Immature natural killer cell (primary cell): ENCODE measurements at places on chromosomes 6 and 20. TPM values are rescaled to one million over a fixed set of nuclear protein-coding genes. Genes with fewer than 3 reads are reported as not detected.

The ROMO1 gene
- polyA plus RNA-seq: 298 TPM

The LINC00237 gene
- not detected for polyA plus RNA-seq

The PHACTR3 gene
- not detected for polyA plus RNA-seq

The ASIP gene
- not detected for polyA plus RNA-seq

The CFB gene
- not detected for polyA plus RNA-seq

The CAP2 gene
- not detected for polyA plus RNA-seq

The SENP6 gene
- polyA plus RNA-seq: 33.0 TPM

The FKBP1C gene
- 0.21 TPM for polyA plus RNA-seq

The IPCEF1 gene
- polyA plus RNA-seq: 31.2 TPM

The SLC12A5 gene
- not detected for polyA plus RNA-seq

The PROKR2 gene
- not detected for polyA plus RNA-seq

The DHX35 gene
- 5.0 TPM for polyA plus RNA-seq

The HLA-F gene
- polyA plus RNA-seq: 639 TPM

The PRND gene
- not detected for polyA plus RNA-seq

The FAXC gene
- not detected for polyA plus RNA-seq

The CALHM5 gene
- polyA plus RNA-seq: not detected

The ZBTB46 gene
- polyA plus RNA-seq: 0.32 TPM

The UNC5CL gene
- 0.19 TPM for polyA plus RNA-seq

The EHMT2 gene
- 52.1 TPM for polyA plus RNA-seq

The EFCAB8 gene
- polyA plus RNA-seq: not detected

The RAET1G gene
- polyA plus RNA-seq: not detected

The MUC21 gene
- polyA plus RNA-seq: not detected

The STX11 gene
- polyA plus RNA-seq: 42.6 TPM

The OPN5 gene
- not detected for polyA plus RNA-seq

The FAM50B gene
- polyA plus RNA-seq: 4.2 TPM

The BPIFA1 gene
- not detected for polyA plus RNA-seq

The GID8 gene
- polyA plus RNA-seq: 20.7 TPM

The C6orf163 gene
- polyA plus RNA-seq: not detected

The LY6G5C gene
- polyA plus RNA-seq: 6.1 TPM

The CRISP2 gene
- polyA plus RNA-seq: not detected

The TSPO2 gene
- not detected for polyA plus RNA-seq

The REM1 gene
- not detected for polyA plus RNA-seq

The MATN4 gene
- not detected for polyA plus RNA-seq
